Ascending aorta (tissue), 2 donors: ENCODE measurements at places on chromosomes 12 and 14. TPM values are rescaled to one million over a fixed set of nuclear protein-coding genes. Genes with fewer than 3 reads are reported as not detected.
A peak's percentile ranks its signal among the peaks of the same experiment; 100 is the strongest.

DNA sequence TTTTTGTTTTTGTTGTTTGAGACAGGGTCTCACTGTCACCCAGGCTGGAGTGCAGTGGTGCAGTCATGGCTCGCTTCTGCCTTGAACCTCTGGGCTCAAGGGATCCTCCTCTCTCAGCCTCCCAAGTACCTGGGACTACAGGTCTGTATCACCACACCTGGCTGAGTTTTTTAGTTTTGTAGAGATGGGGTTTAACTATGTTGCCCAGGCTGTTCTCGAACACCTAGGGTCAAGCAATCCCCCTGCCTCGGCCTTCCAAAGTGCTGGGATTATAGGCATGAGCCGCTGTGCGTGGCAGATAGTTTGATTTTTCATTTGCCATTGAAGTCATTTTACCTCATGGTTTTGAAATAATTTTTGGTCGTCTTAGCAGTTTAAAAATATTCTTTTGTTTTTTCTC, 94.3 kb upstream of the EIF5 start:
- DNase-seq: no peak
- no peaks in the 10 kb centered on the region for H3K36me3 ChIP-seq
- no peak overlapping the region for H3K27ac ChIP-seq
- no peak overlapping the region for H3K4me3 ChIP-seq

Gene PLEKHG7
- total RNA-seq: not detected

DNA sequence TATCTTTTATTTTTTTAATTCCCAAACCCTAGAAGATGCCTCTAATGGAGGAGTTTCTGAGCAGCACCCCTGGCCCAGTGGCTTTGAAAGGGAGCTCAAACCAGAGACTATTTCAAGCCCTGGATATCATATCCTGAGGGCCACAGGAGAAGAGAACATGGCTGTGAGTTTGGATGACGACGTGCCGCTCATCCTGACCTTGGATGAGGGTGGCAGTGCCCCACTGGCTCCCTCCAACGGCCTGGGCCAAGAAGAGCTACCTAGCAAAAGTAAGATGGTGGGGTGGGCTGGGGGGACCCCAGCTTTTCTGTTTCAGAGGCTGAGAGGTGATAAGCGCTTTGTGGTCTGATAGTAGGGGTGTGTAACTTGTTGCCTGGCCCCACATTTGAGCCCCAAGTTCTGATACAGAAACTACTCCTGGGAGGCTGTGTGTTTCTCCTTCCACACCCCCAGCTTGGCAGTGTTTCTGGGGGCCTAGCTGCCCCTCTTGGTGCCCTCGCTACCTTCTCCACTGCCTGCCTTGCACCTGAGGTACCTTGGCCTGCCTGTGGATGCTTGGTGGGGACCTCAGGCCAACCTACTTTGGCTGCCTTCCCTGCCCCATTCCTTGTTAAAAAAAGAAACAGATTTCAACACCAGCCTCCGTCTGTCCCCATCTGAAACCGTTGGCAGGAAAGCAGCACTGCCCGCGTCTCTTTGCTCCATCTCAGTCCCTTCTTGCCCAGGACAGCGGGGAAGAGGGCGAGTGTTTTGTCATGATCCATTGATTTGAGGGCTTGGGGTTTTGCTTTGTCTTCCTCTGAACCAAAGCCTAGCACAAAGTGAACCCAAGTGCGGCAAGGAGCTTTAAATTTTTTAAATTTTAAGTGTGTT, 5.7 kb downstream of the TPCN1 start:
- H3K4me1 ChIP-seq: peaks cover 66% of the 10 kb centered on the region
- no peak overlapping the region for H3K4me3 ChIP-seq
- DNase-seq: no peak
- H3K27me3 ChIP-seq: no peaks in the 10 kb centered on the region
- H3K36me3 ChIP-seq: peaks cover 15% of the 10 kb centered on the region

Gene B3GNT4
- total RNA-seq: not detected

DNA sequence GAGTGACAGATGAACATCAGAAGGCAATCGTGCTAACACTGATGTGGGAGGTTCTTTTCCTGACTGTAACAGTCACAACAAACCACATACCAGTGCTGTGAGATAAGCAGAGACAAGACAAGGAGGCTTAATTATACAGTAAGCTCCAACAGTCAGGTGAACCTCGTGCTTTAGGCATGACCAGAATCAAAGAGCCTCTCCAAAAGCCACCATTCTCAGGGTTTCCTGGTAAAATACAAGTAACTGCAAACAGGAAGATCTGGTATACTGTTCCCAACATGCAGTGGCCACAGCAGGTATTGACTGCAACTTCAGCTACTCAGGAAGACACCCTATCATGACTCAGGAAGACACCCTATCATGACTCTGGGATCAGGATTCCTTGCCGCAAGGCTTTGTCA, 47.3 kb upstream of the GTF2A1 start:
- no peaks in the 10 kb centered on the region for H3K36me3 ChIP-seq
- H3K27ac ChIP-seq: no peak overlapping the region
- no peak overlapping the region for H3K4me3 ChIP-seq
- no peaks in the 10 kb centered on the region for H3K27me3 ChIP-seq
- H3K4me1 ChIP-seq: no peaks in the 10 kb centered on the region
- DNase-seq: no peak

- no peaks in the 10 kb centered on the region for H3K4me1 ChIP-seq
- DNase-seq: no peak
- H3K36me3 ChIP-seq: no peaks in the 10 kb centered on the region
Measured at GRCh38 chr12:31106101-31106803, 32.6 kb downstream of the DDX11 start.

DNA sequence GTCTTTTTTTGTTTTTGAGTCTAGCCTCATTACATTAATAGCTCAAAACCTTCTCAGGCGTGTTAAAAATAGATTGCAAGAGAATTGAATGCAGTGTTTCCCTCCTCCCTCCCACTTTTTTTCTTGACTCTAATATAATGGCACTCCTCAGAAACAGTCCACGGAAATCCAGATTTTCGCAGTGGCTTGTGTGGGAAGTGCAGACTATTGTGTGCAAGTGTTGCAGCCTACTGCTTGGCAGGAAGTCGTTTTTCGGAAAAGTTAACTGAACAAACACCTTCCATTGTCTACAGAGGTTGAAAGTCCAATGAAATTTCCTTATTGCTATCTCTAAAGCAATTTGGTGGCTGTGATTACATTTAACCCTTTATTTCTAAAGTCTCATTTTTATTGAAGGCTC, 147.9 kb upstream of the E2F7 start:
- no peak overlapping the region for H3K4me3 ChIP-seq
- H3K36me3 ChIP-seq: no peaks in the 10 kb centered on the region
- no peaks in the 10 kb centered on the region for H3K27me3 ChIP-seq

DNA sequence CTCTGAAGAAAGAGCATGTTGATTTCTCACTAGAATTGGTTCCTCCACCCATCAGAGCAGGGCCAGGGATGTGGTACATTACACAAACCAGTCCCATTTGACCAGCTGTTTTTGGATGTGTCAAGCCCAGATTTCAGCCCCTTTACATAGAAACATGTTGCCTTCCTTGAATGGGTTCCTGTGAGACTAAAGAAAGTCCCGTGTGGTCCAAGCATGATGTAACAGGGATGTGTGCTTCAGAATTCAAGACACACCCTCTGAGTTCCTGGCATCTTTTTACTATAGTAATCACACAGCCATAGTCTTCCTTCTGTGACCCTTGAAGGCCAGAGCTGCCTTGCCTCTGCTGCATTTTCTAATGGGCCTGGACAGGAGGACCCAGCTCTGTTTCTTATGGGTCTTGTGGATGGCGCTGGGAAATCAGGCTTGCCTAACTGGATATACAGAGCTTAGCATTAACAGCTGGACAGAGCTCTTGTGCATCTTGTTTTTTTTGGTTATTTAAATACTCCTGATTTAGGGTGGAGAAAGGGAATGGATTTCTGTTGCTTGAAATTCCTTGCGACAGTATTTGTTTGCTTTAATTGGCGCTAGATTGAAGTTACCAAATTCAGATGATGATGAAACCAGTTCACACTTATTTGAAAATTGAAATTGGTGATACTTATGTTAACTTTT, 341.0 kb downstream of the ZFP36L1 start:
- H3K4me1 ChIP-seq: no peaks in the 10 kb centered on the region
- peak overlapping the region; percentile 48 for H3K27ac ChIP-seq
- H3K4me3 ChIP-seq: no peak overlapping the region
- no peaks in the 10 kb centered on the region for H3K27me3 ChIP-seq
- no peaks in the 10 kb centered on the region for H3K36me3 ChIP-seq
- DNase-seq: no peak

Gene WNT1
- total RNA-seq: not detected

GRCh38 chr12:59472273-59472672, 123.6 kb upstream of the SLC16A7 start:
- H3K27me3 ChIP-seq: no peaks in the 10 kb centered on the region
- H3K4me1 ChIP-seq: no peaks in the 10 kb centered on the region
- DNase-seq: no peak
- no peak overlapping the region for H3K4me3 ChIP-seq

Gene GNB3
- 10.4 TPM for total RNA-seq

DNA sequence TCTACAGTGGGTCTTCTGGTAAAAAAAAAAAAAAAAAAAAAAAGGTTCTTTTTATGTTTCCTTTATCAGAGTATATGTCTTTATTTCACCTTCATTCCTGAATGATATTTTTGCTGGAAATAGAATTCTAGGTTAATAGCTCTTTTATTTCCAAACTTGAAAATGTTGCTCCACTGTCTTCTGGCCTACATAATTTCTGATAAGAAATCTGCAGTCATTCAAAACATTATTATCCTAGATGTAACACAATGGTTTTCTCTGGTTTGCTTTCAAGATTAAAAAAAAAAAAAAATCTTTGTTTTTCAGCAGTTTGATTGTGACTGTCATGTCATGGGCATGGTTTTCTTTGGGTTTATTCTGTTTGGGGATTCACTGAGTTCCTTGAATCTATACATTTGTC, 19.5 kb downstream of the DCP1B start:
- H3K27ac ChIP-seq: no peak overlapping the region
- H3K4me1 ChIP-seq: no peaks in the 10 kb centered on the region
- peaks cover 32% of the 10 kb centered on the region for H3K36me3 ChIP-seq
- no peaks in the 10 kb centered on the region for H3K27me3 ChIP-seq
- no peak overlapping the region for H3K4me3 ChIP-seq

Gene TGFB3
- 108 TPM for total RNA-seq
